Stimulated activated CD8-positive, alpha-beta memory T cell treated with anti-CD3 and anti-CD28 coated beads, Interleukin-12 subunit alpha, Interleukin-12 subunit beta, amount 100 ng/mL, for 1 hour (primary cell): ENCODE measurements at places on chromosomes 7 and 10.

GRCh38 chr10:101464599-101464998 lies 110.6 kb downstream of the BTRC start:
- no peak for DNase-seq

GRCh38 chr7:41756650-41757182 lies 53.8 kb upstream of the INHBA start:
- DNase-seq = no peak

- no peak for DNase-seq
These were observed 29.3 kb upstream of the CROT start for GRCh38 chr7:87316097-87316700.

GRCh38 chr7:98656899-98657298 lies 39.8 kb downstream of the NPTX2 start:
- no peak for DNase-seq

- DNase-seq = no peak
These were observed 140.3 kb upstream of the LAMB4 start for GRCh38 chr7:108270385-108271015.

DNA sequence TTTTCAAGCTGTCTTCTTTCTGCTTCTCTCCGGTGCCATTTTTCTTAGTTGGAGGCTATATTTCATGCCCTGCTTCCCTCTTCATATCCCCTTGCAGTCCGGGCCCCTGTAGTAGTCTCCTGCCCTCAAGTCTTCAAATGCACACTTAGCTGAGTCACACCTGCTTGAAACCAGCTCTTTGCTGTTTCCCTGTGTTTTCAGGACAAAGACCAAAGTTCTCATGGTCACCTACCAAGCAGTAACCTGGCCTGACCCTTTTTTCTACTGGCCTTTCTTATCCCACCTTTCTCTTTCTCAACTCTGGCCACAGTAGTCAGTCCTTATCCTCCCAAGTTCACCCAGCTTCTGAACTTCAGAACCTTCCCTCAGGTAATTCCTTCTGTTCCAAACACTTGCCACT lies 28.5 kb downstream of the GLUD1 start:
- no peak for DNase-seq

DNA sequence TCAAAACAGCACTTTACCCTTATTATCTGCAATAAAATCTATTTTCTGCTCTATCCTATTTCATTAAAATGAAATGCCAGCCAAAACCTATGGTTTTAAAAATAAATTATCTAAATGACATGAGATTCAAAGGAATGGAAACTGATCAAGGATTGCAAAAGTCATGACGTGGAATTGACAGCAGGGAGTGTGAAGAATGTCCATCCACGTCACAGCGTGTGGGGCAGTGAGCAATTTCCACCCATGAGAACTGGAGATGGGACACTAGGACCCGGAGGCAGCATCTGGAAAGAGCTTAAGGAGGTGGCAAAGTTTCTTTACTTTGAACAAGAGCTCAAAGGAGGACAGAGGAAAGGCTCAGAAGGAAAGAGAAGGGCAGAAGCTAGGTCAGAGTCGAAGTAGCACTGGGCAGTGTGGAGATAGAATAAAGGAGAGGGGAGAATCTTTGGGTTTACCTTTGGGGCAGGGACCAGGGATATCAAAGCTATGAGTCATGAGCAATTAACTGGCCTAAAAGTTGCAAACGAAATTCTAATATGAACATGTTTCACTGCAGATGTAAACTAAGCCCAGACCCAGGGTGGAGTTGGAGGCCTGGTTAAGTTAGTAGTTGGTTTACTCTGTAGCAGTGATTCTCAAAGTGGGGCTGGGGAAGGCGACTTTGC lies 24.9 kb upstream of the STK17A start:
- DNase-seq = no peak

DNA sequence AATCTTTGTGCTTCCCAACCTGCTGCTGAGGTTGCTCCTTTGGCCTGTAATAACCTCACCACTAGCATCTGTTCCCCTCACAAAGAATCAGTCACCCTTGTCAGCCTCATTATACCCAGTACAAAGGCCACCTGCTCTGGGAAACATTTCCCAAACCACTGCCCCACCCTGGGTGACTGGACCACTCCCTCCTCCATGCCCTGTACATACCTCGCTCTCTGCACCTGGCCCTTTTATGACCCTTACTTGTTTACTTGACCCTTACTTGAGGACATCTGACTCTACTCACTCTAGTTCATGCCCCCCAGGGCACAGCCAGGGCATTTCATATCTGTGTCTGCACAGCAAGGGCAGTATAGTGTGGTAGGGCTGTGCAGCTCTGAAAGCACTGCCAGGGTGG lies 21.4 kb upstream of the AOC1 start:
- no peak for DNase-seq

GRCh38 chr7:86158111-86158510 lies 485.6 kb upstream of the GRM3 start:
- DNase-seq = no peak

DNA sequence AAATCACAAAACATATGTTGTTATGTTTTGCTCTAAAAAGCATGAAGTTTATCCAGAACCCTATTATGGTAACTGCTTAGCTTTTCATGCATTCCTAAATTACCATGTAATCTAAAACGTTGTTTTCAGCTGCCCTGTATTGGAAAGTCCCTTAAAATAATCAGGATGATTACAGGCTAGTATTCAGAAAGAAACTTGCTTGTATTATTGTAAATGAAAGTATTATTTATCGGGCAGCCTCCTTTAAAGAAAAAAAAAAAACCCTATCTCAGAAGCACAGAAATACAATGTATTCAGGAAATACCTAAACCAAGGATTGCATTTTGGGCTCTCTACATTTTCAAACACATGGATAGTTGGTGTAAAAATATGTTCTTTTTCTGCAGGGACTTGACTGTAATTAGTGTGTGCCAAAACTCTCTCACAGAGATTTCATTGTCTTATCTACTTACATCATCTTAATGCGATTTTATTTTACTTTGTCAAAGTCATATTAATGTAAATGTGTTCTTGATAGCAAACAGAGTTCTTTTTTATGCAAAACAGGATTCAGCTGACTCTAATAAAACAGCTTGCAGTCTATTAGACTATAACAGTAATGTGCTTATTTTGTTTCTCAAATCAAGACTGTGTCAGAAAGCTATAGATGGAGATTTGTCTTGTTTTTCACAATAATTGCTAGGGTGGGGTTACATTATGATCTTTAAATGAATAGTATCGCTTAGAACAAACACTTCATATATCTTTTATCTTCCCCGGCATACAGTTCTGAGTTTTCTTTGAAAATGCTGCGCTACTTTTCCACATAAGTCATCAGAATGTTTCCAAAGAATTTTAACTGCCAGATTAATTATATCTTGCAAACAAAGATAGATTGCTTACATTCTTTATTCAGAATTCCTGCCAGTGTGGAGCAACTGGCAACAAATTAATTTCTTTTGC lies 65.3 kb upstream of the ARID5B start:
- DNase-seq = no peak

DNA sequence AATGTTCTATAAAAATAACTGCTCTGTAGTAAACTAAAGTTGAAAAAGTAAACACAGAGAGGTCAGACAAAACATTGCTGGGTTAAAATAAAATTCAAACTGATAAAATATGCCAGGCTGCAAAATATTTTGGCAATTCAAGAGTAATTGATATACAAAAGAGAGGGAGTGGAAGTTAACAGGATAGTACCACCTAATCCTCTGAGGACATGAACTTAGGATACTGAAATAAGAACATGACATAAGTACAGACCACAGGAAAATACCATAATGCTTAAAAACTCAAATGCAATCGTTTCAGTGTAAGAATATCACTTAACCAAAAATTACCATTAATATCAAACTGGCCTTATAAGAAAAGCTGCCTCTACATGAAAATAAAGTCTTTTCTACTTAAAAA lies 37.6 kb upstream of the GPR22 start:
- no peak for DNase-seq

DNA sequence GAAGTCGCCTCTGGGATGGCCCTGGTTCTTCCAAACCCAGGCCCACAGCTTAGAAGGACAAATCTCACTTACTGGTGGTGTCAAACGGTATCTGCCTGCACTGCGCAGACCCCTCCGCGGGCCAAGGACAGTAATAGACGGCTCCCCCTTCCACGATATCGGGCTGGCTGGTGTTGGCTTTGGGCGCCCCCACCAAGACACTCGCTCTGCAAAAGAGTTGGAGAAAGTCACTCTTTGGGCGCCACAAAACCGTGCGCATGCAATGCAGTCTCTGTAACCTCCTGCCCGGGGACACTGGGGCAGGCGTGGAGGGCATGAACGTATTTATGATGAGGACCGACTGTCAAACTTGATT lies 1.1 kb downstream of the ITGA8 start:
- no peak for DNase-seq

- DNase-seq = no peak
These were observed 85.1 kb downstream of the FAM204A start for GRCh38 chr10:118256825-118257570.

- DNase-seq = no peak
These were observed 280.9 kb downstream of the NEBL start for GRCh38 chr10:20616056-20616671.

GRCh38 chr7:141992156-141992555 lies 3.5 kb upstream of the MGAM start:
- DNase-seq = no peak

- DNase-seq = no peak
These were observed 129.4 kb downstream of the RGS10 start for GRCh38 chr10:119413093-119413453.

- no peak for DNase-seq
These were observed 31.3 kb upstream of the ZNRF2 start for GRCh38 chr7:30252885-30253795.

DNA sequence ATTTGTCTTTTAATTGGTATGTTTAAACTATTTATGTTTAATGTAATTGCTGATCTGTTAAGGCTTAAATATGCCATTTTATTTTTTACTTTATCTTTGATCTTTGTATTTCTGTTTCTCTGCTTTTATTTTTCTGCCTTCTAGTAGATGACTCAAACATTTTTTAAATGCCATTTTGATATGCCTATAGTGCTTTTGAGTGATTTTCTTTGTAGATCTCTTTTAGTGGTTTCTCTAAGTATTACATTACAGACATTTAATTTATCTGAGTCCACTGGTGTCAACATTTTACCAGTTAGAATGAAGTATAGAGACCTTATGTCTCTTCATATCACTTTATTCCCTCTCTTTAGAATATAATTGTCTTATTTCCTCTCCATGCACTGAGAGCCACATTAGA lies 32.7 kb downstream of the IL6 start:
- no peak for DNase-seq

GRCh38 chr10:11617233-11617632 lies 5.8 kb upstream of the USP6NL start:
- DNase-seq = no peak

GRCh38 chr7:155863721-155864151 lies 51.5 kb upstream of the SHH start:
- DNase-seq = no peak
